ENCODE measurements at places on chromosomes 4 and X. TPM values are rescaled to one million over a fixed set of nuclear protein-coding genes. Genes with fewer than 3 reads are reported as not detected.

Gene GSPT2
- 3.4 TPM for total RNA-seq

Gene XAGE1A
- not detected for total RNA-seq

Gene CC2D2A
- total RNA-seq = 4.2 TPM

Gene CRMP1
- total RNA-seq = 0.05 TPM

Gene PRRG3
- not detected for total RNA-seq

Gene SOD3
- total RNA-seq = 0.07 TPM

Gene RFC1
- 43.8 TPM for total RNA-seq

Gene PAGE5
- total RNA-seq = not detected

Gene NCAPG
- 45.1 TPM for total RNA-seq

Gene MAMLD1
- 2.8 TPM for total RNA-seq

Gene SPANXA1
- total RNA-seq = not detected

Gene RGN
- total RNA-seq = 0.20 TPM

Gene FAM9C
- not detected for total RNA-seq

Gene MBNL3
- total RNA-seq = 4.3 TPM

Gene CT45A10
- not detected for total RNA-seq

Gene WDR17
- total RNA-seq = 0.05 TPM

Gene ATP10D
- total RNA-seq = 12.2 TPM

Gene PAGE1
- total RNA-seq = not detected

Gene ARX
- total RNA-seq = not detected

Gene IL1RAPL2
- total RNA-seq = not detected

Gene SORBS2
- total RNA-seq = 188 TPM

All from mammary microvascular endothelial cell (primary cell).